HT-29 (cell line): ENCODE measurements at places on chromosomes 3 and 15. TPM values are rescaled to one million over a fixed set of nuclear protein-coding genes. Genes with fewer than 3 reads are reported as not detected.

SLC9A9 gene
- not detected in 2 replicates for total RNA-seq

LMOD3 gene
- 0.10 and 0.15 TPM in 2 replicates for total RNA-seq

KLHL6 gene
- not detected in 2 replicates for total RNA-seq

TNFAIP8L3 gene
- total RNA-seq: 1.1 and 3.6 TPM in 2 replicates

CSPG4 gene
- 8.9 and 10.7 TPM in 2 replicates for total RNA-seq

DNA sequence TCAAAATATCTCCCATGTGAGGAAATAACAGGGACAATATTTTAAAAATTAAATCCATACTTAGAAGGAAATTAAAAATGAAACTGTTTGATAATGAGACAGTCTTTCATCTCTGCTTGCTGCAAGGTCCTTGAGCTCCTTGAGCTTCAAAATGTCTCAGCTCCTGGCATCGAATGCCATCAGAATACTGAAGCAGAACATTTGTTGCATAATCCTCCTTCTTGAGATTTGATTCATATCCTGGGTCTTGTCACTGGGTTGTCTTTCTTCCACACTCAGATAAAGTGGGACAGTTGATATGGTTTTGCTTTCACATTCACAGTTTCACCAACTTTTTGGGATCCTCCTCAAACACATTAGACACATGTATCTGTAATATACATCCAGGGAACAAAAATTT, 27.8 kb downstream of the COL8A1 start:
- no peak for DNase-seq

GRCh38 chr3:103963599-103963998, 1403.1 kb upstream of the ALCAM start:
- no peak for DNase-seq

GRCh38 chr3:46878781-46879436, 1.4 kb downstream of the PTH1R start:
- no peak for DNase-seq

GRCh38 chr3:85483986-85484385, 525.2 kb downstream of the CADM2 start:
- DNase-seq: no peak
